Stimulated activated naive CD4-positive, alpha-beta T cell (primary cell): ENCODE measurements at places on chromosomes 6 and 20.

- DNase-seq = no peak
These were observed 62.5 kb downstream of the AHI1 start for GRCh38 chr6:135434991-135435390.

GRCh38 chr6:162533009-162533400 is 194.6 kb downstream of the PRKN start:
- no peak for DNase-seq

GRCh38 chr6:89162047-89162371 is 16.2 kb downstream of the PM20D2 start:
- no peak for DNase-seq

GRCh38 chr6:140441256-140441655 is 1066.8 kb upstream of the CITED2 start:
- DNase-seq = no peak

- DNase-seq = no peak
These were observed 892 bp downstream of the REPS1 start for GRCh38 chr6:138987080-138987642.

- no peak for DNase-seq
These were observed 142.9 kb downstream of the WDR27 start for GRCh38 chr6:169558774-169559441.

DNA sequence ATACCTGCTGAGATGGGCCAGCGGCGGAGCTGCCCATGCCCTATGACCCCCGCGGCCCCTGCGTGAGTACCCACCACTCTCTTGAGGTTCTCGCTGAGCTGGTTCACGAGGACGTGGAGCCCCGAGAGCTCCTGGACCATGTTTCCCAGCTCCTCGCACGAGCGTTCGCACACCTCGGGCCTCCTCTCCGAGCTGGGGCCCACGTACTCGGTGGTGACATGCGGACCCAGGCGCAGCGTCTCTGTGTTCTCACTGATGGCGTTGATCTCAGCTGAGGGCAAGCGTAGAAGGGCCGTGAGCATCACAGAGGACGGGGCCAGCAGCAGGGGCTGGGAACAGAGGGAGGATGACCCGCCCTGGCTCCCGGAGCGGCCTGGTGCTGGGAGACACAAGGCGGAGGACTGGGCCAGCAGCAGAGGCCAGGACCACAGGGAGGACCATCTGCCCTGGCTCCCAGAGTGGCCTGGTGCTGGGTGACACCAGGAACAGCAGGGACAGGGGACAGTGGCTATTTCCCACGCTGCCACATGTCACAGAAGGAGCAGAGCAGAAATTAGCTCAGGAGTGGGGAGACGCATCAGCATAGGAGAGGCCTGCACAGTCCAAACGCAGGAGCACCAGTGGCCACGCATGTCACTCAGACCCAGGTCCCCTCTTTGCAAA is 11.8 kb downstream of the THBS2 start:
- no peak for DNase-seq

DNA sequence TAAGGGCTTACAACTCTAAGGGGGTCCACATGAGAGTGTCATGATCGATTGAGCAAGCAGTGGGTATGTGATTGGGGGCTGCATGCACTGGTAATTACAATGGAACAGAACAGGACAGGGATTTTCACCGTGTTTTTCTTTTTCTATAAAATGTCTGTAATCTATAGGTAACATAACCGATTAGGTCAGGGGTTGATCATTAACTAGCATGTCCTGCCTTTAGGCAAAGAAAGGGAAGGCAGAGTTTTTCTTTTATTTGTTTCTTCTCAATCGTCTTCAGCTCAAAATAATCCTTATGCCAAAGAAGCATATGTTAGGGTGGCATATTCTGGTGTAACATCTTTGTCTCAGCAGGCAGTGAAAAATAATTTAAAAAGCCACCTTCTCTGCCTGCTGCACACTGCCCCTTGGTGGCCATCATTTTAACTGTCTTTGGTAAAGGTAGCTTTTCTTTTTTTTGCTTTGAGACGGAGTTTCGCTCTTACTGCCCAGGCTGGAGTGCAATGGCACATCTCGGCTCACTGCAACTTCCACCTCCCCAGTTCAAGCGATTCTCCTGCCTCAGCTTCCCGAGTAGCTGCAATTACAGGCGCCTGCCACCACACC is 9.7 kb upstream of the CEP43 start:
- peak; percentile 58 for DNase-seq
